ENCODE measurements at places on chromosomes 12 and 14.

DNA sequence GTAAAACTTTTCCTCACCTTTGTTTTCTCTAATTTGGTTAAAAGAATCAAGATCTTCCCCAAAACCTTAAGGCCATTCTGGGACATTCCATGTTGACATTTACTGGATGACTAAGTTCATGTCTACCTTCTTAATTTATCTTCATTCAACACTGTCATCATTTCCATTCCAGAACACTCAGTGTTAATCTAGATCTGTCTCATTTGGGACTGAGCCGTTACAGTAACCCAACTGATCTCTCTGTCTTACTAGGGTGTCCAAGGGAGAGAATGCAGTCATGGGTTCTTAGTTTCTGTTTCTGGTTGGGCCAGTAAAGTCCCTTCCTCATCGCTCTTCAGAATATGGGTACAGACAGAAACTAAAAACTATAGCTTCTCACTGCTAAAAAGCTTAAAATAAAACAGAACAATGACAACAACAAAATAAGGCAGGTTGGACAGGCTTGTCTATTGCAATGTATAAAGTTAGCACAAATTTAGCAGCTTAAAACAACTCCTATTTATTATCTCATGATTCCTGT is 144.8 kb downstream of the ASCL1 start:
- no peak for DNase-seq

DNA sequence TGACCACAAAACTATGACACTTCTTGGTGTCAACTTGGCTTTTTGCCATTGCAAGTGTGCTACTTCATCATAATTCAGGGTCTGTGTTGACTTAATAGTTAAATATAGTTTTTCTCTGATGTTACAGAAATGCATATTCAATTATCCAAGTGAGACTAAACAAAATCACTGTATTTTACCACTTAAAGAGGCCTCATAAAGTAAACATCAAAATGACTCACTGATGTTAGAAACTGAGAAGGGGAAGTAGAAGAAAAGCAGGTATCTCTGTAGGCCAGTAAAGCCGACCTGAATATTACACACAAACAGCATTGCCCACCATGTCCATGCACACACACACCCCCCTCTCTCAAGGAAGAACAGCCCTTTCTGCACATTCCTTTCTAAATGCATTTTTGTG is 55.4 kb downstream of the RPAP3 start:
- no peak for DNase-seq

GRCh38 chr12:1171657-1172408 is 180.8 kb downstream of the ERC1 start:
- peak; percentile 73 for DNase-seq

DNA sequence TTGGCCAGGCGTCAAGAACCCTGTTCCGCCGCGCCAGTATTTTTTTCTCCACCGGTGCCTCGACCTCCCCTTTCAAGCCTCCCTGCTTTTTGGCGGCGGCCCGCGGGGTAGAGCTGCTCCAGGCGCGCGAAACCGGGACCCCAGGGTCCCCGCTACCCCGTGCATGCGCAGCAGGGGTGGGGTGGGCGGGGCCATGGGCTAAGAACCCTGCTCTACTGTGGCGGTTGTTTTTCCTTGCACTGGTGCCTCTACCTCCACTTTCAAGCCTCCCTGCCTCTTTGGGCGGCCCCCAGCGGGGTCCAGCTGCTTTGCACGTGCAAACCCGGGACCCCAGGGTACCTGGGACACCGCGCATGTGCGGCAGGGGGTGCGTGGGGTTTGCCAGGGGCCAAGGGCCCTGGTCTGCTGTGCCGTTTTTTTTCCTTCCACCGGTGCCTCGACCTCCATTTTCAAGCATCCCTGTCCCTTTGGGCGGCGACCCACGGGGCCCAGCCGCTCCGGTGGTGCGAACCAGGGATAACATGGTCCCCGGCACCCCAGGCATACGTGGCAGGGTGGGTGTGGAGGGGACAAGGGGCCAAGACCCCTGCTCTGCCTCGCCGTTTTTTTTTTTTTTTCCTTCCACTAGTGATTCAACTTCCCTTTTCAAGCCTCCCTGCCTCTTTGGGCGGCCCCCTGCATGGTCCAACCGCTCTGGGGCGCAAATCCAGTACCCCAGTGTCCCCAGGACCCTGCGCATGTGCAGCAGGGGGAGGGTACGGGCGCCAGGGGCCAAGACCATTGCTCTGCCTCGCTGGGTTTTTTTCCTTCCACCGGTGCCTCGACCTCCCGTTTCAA is 326.8 kb downstream of the ALG10 start:
- DNase-seq: no peak

DNA sequence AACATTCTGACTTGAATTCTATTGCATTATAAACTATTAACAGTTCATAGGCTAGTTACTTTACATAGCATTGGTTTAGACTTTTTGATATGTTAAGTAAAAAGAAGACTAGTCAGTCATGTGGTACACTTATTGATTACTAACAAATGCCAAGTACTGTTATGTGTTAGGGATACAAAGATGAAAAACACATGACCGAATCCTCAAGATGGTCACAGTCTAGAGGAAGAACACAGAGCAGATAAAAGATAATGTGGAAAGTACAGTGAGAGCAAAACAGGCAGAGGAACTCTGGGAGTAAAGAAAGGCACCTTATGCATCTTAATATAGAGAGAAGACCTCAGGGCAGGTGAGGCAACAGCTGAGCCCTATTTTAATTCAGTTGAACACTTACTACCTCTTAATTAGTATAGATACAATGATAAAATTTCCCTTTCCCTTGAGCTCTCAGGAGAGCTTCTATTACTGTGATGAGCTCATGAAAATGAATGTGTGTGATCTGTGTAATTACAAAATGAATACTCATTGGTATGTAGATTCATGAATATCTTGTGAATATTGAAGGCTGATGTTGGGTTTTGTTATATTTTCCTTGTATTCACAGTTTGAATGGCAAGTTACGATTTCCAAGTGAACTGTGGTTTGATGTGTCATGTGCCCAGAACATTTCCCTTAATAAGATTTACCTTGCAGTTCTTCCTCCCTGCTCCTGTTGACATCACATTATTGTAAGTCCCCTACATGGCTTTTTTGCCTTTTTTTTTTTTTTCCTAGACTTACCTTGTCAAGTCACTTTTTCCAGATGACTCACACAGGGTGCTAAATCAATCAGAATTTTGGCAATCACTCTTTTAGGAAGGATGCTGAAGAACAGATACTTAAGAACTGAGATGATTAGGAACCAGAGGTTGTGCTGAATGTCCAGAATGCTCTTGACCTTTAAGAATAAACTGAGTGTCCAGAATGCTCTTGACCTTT is 29.5 kb upstream of the MSRB3 start:
- no peak for DNase-seq
